ENCODE measurements at places on chromosomes 7 and 10.

- H3K36me3 ChIP-seq = no peaks in the 10 kb centered on the region
- H3K4me1 ChIP-seq = no peaks in the 10 kb centered on the region
- no peak overlapping the region for H3K4me3 ChIP-seq
- no peak overlapping the region for H3K27ac ChIP-seq
Observed at GRCh38 chr10:21184216-21184615, 287.1 kb upstream of the NEBL start.

- no peaks in the 10 kb centered on the region for H3K4me1 ChIP-seq
- no peaks in the 10 kb centered on the region for H3K27me3 ChIP-seq
- DNase-seq = no peak
- no peak overlapping the region for H3K4me3 ChIP-seq
- H3K27ac ChIP-seq = no peak overlapping the region
- no peaks in the 10 kb centered on the region for H3K36me3 ChIP-seq
Observed at GRCh38 chr7:68535266-68535665, 1063.0 kb upstream of the AUTS2 start.

DNA sequence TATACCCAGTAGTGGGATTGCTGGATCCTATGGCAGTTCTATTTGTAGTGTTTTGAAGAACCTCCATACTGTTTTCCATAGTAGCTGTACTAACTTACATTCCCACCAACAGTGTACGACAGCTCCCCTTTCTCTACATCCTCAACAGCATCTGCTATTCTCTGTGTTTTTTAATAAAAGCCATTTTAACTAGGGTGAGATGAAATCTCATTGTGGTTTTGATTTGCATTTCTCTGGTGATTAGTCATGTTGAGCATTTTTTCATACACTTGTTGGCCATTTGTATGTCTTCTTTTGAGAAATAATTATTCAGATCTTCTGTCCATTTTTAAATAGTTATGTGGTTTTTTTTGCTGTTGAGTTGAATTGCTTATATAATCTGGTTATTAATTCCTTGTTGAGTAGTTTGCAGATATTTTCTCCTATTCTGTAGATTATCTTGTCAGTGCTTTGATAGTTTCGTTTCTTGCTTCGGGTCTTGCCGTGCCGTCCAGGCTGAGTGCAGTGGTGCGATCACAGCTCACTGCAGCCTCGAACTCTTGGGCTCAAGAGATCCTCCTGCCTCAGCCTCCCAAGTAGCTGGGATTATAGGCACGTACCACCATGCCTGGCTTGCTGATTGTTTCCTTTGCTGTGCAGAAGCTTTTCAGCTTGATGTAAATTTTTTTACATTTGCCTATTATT, 12.0 kb downstream of the MTG1 start:
- no peaks in the 10 kb centered on the region for H3K4me1 ChIP-seq
- peaks cover 44% of the 10 kb centered on the region for H3K36me3 ChIP-seq
- no peaks in the 10 kb centered on the region for H3K27me3 ChIP-seq
- H3K4me3 ChIP-seq = no peak overlapping the region
- no peak overlapping the region for H3K27ac ChIP-seq
- no peak for DNase-seq

GRCh38 chr7:55092186-55092974, 73.6 kb downstream of the EGFR start:
- no peak for DNase-seq
- no peaks in the 10 kb centered on the region for H3K36me3 ChIP-seq
- H3K27me3 ChIP-seq = no peaks in the 10 kb centered on the region
- H3K4me3 ChIP-seq = no peak overlapping the region

DNA sequence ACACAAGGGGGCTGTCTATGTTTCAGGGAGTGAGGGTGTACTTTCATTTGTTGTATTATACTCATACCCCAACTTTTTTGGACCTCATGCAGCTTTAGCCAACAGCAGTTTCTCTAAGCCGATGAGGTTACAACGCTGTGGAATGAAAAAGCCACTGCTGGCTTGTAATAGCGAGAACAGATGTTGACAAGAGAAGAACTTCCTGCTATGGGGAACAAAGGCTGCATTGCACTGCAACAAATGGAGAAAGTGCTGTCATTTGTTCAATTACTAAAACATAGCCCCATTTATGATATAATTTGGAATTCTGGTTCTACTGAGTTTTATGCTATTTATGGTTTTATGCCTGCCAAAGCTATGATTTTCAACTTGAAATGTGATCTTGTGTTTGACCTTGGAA, 104.2 kb upstream of the TMEM72 start:
- no peaks in the 10 kb centered on the region for H3K27me3 ChIP-seq
- peaks cover 26% of the 10 kb centered on the region for H3K4me1 ChIP-seq
- H3K4me3 ChIP-seq = no peak overlapping the region
- no peaks in the 10 kb centered on the region for H3K36me3 ChIP-seq
- DNase-seq = peak; percentile 50
